ENCODE measurements at places on chromosomes 3 and 15.

GRCh38 chr3:52353291-52353855 lies 37.3 kb downstream of the DNAH1 start:
- no peak for DNase-seq

GRCh38 chr15:31930967-31931366 lies 99.3 kb upstream of the CHRNA7 start:
- DNase-seq, result no peak

DNA sequence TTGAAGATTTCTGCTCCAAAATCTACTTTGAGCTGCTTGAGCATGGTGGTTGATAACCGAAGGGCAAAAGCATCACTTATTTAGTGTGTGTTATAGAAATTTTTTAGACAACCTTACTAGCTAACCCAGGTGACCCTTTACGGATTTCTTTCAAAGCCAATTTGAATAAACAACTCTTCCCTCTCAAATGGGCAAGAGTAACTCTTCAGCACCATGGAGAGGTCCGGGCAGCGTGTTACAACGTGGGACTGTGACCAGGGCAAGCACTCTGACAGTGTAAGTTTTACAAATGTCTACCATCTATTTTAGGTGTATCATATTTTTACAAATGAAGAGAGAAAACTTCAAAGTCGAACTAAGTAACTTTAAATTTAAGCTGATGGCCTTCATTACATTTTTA lies 471.8 kb downstream of the MFSD1 start:
- no peak for DNase-seq

- DNase-seq, result no peak
Measured at GRCh38 chr3:125090649-125091048, 34.9 kb upstream of the HEG1 start.

- no peak for DNase-seq
Measured at GRCh38 chr3:65858749-65859148, 180.0 kb downstream of the MAGI1 start.
